ENCODE measurements at places on chromosomes 4 and X. TPM values are rescaled to one million over a fixed set of nuclear protein-coding genes. Genes with fewer than 3 reads are reported as not detected.

PF4V1 gene
- not detected for total RNA-seq

IL1RAPL1 gene
- total RNA-seq = not detected

POU4F2 gene
- not detected for total RNA-seq

TMPRSS11E gene
- total RNA-seq = 2.7 TPM

FRMPD3 gene
- total RNA-seq = 0.33 TPM

PLAC1 gene
- 2.0 TPM for total RNA-seq

RHOXF2 gene
- not detected for total RNA-seq

AIMP1 gene
- 14.1 TPM for total RNA-seq

SPIN4 gene
- total RNA-seq = 10.8 TPM

NUDT10 gene
- total RNA-seq = 0.39 TPM

SPANXB1 gene
- not detected for total RNA-seq

WNK3 gene
- 4.7 TPM for total RNA-seq

SERPINA7 gene
- total RNA-seq = not detected

OTUD6A gene
- total RNA-seq = not detected

GABRG1 gene
- total RNA-seq = not detected

TEX11 gene
- total RNA-seq = not detected

AVPR2 gene
- not detected for total RNA-seq

CASP6 gene
- total RNA-seq = 22.2 TPM

ARHGAP6 gene
- total RNA-seq = 0.11 TPM

ARHGEF38 gene
- total RNA-seq = not detected

ZDHHC15 gene
- not detected for total RNA-seq

MAP9 gene
- total RNA-seq = 20.7 TPM

DACH2 gene
- total RNA-seq = not detected

EFNB1 gene
- 25.1 TPM for total RNA-seq

GLRA2 gene
- total RNA-seq = not detected

NIPAL1 gene
- total RNA-seq = 10.8 TPM

Data from placental epithelial cell (primary cell).